Activated CD4-positive, alpha-beta T cell treated with anti-CD3 and anti-CD28 coated beads for 4 hours (primary cell): ENCODE measurements at places on chromosomes 5 and 9.

DNA sequence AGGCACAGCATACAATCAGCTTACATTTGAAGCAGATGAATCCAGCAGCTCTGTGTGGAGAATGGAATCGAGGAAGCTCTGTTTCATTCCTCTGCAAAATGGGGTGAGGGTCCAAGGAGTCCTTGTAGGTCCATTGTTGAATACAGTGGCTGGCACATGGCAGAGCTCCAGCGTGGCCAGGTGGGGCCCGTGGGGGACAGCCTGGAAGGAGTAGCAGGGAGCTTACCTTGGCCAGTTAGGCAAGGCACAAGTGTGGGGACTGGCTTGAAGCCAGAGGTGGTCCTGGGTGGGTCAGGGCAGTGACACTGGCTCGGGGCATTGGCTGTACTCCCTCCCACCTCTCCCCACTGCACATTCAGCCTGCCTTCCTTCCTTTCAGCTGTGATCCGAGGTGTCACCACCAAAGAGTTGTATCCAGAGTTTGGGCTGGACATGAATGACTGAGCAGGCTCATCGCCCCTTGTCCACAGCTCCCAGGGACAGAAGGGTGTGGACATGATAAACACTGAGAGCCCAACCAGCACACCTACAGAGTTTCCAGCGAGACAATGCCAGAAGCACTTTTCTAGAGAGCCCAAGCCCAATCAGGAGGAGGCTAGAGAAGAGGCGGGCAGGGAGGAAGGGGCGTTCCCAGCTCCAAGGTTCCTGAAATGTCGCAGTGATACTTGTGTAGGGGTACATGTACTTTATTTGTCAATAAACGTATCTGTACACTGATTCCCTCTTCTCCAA, 12.4 kb downstream of the SWI5 start:
- no peak for DNase-seq

DNA sequence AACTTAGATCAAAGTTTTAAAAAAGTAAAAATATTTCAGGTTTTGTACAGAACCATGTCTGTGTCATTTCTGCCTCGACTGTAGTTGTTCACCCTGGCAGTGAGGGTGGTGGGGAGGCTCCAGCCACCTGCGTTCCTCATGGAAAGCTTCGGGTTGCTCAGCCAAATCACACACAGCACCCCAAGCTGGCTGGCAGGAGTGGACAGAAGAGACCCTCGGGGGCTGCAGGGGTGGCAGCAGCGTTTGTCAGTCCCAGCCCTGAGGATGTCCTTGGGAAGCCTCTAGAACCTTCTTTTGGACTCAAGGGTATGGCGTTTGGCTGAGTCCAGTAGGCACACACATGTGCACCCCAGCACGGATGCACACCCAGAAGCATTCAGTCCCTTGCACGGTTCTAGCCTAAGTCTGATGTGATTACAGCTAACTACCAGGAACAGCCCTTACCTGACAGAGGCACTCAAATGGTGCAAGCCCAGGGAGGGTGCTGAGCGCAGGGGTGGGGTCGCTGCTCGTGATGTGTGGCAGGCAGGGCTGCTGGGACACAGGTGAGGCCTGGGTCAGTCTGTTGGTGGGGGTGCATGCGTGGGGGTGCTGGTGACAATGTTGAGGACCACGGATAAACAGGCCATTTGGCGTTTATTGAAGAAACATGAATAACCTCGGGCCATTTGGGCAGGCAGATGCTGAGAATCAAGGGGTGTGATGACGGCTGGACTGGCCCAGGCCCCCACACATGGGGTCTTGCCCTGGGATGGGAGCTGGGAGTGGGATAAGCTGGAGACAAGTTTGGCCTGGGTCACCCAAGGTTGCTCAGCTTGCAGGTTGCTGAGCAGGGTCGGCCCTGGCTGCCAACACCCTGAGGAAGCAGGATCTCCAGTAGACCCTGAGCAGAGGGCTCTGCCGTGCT, 103.4 kb downstream of the PHF2 start:
- DNase-seq = no peak

- no peak for DNase-seq
These were observed 18.2 kb upstream of the DCP2 start for GRCh38 chr5:112958093-112959088.

GRCh38 chr9:84145780-84146179, 165.2 kb downstream of the RMI1 start:
- DNase-seq = no peak

GRCh38 chr5:125874717-125875116, 548.5 kb upstream of the GRAMD2B start:
- DNase-seq = no peak

GRCh38 chr5:105288946-105289345, 1726.4 kb upstream of the NUDT12 start:
- DNase-seq = no peak

DNA sequence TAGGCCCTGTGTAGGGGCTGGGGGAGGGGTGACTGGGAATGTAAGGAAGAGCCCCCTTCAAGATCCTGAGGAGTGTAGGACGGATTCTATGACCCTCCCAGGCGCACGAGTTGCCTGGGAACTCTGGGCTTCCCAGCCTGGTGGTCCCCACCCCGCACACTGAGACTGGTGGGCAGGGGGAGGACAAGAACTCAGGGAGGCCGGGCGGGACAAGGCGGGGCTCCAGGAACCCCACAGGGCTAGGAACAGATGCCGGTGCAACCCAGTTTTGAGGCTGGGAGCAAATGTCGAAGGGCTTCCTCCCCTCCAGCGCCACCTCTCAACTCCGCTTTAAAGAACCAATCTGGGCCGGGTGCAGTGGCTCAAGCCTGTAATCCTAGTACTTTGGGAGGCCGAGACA, 1.3 kb upstream of the VDAC1 start:
- no peak for DNase-seq
